ENCODE measurements at places on chromosomes 12 and 14.

- no peak for DNase-seq
Measured at GRCh38 chr12:88310069-88310468, 168.0 kb downstream of the TMTC3 start.

- peak; percentile 8 for DNase-seq
Measured at GRCh38 chr12:49903700-49904423, at the start of gene FAIM2. Gene FAIM2, minus strand, starts transcription at chr12:49903900. Its CDS starts 108 bp downstream, at chr12:49903792.

- no peak for DNase-seq
Measured at GRCh38 chr14:106837870-106838269, 1311.5 kb downstream of the TMEM121 start.

DNA sequence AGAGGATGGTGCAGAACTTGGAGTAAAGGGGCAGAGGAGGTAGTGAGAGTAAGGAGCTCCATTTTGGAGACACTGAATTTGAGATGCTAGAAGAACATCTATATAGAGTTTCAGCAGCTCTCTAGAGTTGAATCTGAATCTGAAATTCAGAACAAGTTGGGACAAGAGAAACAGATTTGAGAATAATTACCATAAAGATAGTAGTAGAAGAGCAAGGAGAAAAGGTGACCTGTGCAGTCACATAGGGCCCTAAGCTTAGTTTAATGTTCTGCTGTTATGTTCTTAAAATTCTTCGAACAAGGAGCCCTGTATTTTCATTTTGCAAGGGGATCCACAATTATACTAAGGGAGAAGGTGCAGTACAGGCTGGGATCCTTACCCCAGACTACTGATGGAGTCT is 7.4 kb downstream of the REM2 start:
- no peak for DNase-seq

DNA sequence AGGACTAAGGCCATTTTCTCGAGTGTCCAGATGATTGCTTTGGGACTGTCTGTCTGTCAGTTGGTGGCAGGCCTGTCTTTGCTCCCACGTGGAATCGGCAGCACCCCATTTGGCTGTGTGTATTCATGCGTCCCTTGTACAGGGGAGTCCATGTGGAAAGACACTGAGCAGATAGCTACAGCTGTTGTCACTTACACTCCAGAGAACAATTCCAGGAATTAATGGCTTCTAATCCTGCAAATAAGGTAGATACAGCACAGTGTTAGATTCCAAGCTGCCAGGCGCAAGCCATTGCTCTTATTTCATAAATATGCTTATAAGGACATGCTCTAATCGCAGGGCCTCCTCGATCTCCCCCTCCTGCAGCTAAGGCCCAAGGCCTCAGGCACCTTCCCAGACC is 208.8 kb downstream of the VRK1 start:
- no peak for DNase-seq

DNA sequence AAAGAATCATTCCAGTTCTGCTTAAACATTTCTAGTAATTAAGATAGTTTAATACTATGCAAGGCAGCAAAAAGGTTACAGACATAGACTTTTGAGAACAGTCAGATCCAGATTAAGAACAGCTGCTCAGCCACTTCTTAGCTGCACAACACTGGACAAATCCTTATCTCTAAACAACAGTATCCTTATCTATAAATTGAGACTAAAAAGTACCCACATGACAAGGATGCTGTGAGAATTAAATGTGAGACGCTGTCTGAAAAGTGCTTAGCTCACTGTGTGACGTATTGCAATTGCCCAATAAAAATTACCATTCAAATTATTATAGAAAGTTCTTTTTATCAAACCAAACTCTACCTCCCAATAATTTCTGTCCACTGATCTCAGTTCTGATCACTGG is 35.5 kb downstream of the BORCS5 start:
- DNase-seq: no peak

All from NCI-H1092 (cell line).